ENCODE measurements at places on chromosomes 11 and 22. TPM values are rescaled to one million over a fixed set of nuclear protein-coding genes. Genes with fewer than 3 reads are reported as not detected.

MAPK12 gene
- 58.0 TPM for total RNA-seq

KCNJ1 gene
- not detected for total RNA-seq

OR5B21 gene
- total RNA-seq: not detected

KRTAP5-9 gene
- total RNA-seq: not detected

MS4A4A gene
- not detected for total RNA-seq

KRTAP5-1 gene
- not detected for total RNA-seq

TMA7B gene
- total RNA-seq: not detected

PANX3 gene
- not detected for total RNA-seq

EHF gene
- 6.0 TPM for total RNA-seq

RTN4RL2 gene
- 0.03 TPM for total RNA-seq

MPEG1 gene
- total RNA-seq: not detected

All from MG63 (cell line).